ENCODE measurements at places on chromosomes 16 and 17.

- DNase-seq: no peak
Observed at GRCh38 chr16:4606354-4606753, 8.3 kb downstream of the UBALD1 start.

- DNase-seq: no peak
Observed at GRCh38 chr16:46973996-46974324, 486 bp upstream of the DNAJA2 start.

DNA sequence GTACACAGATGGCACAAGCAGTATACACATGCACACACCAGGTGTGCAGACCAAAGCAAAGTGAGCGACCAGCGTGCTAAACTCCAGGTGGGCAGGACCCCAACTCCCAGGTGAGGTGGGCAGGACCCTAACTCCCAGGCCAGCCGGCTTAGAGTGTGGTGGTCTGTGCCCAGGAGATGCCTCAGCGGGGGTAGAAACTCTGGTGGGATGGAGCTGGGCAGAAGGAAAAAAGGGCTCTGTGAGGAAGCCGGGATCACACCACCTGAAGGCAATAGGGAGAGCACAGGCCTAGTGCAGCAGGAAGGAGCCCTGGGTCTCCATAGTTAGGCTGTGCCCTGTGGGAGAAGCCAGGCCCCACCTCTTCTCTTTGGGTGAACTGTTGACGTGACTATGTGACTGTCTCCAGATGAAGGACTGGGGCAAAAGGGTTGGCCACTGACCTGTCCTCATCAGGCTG, 1.6 kb upstream of the FOXJ1 start:
- DNase-seq: no peak

GRCh38 chr16:83004868-83005652, 378.3 kb downstream of the CDH13 start:
- no peak for DNase-seq

DNA sequence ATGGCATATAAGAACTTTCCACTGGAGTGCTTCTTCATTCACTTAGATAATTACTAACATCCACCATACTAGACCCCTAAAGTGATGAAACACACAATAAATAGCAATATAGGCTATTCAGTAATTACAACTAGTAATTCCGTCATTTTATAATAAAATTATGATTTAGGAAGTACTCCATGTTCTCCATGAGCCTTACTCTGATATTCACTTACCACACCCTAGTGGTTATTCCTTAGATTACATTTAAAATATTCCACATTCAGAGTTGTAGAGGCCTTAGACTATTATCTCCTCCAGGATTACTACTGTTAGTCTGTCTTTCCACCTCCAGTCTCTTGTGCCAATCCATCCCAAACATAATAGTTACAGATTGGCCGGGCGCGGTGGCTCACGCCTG, 62.4 kb downstream of the STH start:
- no peak for DNase-seq

DNA sequence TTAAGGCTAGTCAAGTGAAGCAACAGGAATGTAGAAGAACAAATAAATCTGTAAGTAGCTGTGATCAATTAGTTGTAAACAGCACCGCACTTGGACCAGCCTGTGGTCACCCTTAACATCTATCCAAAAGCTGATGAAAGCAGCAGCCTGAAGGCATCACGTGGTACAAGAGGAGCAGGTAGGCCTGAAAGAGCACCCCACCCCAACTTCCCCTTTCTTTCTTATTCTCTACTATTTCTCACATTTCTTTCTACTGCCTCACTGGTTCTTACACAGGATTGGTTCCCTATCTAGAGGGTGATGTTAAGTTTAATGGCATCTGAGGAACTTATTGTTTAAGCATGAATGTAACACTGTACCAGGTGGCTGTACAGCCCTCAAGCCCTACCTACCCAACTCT, 42.6 kb upstream of the CLEC18B start:
- DNase-seq: no peak

DNA sequence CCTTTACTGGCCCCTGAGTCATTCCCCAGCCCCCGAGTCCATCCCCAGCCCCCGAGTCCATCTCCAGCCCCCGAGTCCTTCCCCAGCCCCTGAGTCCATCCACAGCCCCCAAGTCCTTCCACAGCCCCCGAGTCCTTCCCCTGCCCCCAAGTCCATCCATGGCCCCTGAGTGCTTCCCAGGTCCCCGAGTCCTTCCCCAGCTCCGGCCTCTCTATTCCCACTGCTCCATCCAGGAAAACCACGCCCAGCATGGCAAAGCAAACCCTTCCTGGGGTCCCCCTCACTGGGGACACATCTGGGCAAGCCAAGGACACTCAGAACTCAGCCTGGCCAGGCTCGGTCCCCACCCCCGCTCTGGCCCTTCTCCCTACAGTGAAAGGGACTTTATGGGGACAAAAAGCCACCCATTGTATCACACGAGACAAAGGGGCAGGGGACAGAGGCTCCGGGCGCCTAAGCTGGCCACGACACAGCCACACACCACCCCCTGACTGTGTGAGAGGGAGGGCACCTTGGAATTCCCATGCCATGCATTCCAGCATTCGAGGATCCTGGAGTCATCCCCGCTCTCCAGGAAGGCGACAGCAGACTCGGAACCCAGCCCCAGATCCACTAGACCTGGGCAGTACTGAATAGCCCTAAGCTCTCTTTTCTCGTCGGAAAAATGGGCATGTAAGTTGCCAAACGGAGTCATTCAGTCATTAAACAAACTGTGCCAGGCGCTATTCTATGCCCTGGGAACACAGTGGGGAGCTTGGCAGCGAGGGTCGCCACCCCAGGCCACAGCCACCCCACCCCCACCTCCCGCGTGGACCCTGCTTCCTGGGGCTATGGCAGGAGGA, 14.0 kb downstream of the PLLP start:
- no peak for DNase-seq

DNA sequence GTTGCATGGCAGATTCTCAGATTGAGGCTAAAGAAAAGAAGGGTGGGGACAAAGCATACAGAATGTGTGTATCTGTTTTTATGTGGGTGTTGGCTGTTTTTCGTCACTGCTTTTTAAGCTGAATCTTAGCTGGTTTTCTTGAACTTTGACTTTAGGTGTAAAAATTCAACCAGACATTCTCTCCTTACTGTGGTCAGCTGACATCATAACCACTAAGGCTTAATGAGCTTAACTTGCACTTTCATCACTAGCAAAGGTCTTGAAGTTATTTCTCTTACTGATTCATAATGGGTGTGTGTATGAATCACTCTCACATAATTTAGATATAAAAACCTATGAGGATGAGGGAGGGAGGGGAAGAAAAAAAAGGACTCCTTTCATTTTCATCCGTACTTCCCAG, 4.0 kb upstream of the CDC6 start:
- DNase-seq: no peak

Measured in SHP77 (cell line).